ENCODE measurements at places on chromosomes 5 and 9.

- no peak for DNase-seq
Observed at GRCh38 chr5:142221091-142221860, 103.5 kb downstream of the SPRY4 start.

DNA sequence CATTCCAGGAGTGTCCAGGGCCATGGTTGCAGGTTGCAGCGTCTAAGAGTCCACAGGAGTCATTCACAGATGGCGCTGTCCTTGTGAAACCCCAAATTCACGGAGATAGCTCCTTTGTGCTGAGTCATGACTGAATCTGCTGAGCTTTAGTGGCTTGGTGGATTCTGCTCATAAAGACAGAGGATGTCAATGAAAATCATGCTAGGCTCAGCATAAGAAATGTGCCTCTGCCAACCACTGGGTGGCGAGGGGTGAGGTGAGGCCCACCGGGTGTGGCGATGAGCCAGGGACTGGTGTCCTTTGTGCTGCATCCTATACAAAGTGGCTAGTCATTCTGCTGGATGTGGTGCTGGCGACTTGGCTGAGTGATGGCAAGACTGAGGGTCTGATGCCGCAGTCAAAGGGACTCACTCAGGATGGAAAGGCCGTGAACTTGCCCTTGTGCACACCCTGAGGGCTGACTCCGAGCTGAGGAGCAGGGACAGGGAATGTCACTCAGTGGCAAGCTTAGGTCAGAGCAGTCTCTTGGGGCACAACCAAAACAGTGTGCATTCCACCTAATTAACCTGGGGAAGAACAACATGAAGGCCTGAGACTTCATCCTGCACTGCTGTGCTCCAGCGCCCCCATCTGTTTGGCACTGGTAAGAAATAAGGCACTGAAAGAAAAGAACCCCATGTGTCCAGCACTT lies 71.5 kb downstream of the DAP start:
- no peak for DNase-seq

DNA sequence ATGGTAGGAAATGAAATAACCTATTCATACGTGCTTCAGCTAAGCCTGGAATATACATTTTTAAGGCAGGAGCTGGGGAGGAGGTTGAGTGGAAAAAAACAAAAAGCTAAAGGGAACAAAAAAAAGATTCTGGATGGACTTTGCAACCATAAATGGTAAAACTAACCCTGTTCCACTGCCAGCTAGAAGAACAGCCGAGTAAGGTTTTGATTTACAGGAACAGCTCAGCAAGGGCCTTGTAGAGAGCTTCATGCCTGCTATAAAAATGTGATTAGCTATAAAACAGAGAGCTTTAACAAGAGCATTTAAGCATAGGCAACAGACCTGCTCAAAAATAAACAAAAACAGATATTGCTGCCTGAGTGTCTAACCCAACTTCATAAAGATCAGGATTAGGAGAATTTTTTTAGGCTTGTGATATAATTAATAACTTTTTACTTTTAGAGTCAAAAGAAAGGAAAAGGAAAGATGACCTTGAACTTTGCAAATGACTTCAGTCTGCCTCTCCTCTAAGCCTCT lies 194.8 kb downstream of the FBXL7 start:
- DNase-seq = no peak

DNA sequence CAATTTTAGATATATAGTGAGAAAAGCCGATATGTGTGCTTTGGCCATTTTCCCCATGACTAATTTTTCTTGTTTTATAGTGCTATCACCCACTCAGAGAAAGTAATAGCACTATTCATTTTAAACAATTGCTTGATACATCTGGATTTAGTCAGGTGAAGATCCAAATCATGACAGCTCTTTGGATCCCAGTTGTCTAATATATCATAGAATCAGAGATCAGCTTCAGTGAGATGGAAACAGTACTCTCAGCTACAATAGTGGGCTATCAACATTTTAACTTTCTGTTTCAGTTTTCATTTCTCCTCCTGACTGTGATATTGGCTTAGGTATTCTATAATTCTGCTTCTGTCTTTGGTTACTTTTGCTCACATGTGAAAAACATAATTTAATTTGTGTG lies 38.7 kb downstream of the VCAN start:
- DNase-seq = no peak

GRCh38 chr5:67416133-67416937 lies 219.7 kb upstream of the CD180 start:
- DNase-seq = no peak

- DNase-seq = no peak
Observed at GRCh38 chr9:31740705-31741104, 643.7 kb upstream of the ACO1 start.

DNA sequence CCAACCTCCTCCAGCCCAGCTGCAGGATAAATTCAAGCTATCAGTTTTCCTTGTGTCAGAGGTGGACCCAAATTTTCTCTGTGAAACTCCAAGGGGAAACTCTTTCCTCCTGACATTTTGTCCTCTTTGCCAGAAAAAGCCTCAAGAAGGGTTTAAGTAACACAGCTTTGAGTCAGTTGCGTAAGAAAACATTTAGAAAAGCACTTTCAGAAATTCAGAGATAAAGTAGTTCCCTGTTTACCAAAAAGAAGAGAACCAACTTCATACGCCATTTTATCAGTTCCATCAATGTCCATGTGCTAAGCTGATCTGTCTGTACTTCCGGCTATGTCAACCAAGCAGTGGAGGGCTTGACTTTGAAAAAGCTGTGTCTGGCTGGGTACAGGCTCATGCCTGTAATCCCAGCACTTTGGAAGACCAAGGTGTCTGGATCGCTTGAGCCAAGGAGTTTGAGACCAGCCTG lies 19.9 kb upstream of the SUSD1 start:
- DNase-seq = no peak

DNA sequence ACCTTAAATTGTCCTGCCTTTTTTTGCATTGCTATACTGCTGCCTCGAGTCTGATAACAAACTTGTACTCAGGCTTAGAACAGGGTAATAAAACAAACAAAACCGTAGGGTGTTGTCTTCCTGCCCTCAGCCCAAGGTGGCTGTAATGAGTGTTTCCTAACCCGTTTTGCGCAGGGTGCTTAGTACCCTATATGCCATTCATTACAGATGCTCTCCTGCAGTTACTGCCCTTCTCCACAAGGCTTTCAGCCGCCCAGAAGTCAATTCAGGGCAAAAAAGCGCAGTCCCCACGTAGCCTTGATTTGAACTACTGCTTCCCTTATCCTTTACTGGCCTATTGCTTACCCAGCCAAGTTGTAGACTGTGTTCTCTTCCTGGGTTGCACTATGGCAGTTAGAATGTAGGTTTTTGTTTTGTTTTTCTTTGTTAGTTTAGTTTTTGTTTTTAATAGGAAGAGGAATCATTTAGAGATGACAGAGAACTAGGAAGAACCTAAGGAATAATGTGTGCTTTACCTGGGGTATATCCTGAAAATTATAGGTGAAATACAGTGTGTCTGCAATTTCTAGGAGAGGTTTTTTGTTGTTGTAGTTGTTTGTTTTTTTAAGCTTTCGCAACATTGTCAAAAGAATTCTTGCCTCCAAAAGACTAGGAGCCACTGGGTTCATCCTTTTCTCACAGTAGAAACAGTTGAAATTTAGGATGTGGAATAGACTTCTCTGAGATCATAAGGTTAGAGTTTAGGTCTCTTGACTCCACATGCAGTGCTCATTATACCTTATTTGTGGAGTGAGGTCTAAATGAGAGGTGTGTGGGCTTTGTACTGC lies 1.3 kb downstream of the HMGXB3 start:
- DNase-seq = no peak

DNA sequence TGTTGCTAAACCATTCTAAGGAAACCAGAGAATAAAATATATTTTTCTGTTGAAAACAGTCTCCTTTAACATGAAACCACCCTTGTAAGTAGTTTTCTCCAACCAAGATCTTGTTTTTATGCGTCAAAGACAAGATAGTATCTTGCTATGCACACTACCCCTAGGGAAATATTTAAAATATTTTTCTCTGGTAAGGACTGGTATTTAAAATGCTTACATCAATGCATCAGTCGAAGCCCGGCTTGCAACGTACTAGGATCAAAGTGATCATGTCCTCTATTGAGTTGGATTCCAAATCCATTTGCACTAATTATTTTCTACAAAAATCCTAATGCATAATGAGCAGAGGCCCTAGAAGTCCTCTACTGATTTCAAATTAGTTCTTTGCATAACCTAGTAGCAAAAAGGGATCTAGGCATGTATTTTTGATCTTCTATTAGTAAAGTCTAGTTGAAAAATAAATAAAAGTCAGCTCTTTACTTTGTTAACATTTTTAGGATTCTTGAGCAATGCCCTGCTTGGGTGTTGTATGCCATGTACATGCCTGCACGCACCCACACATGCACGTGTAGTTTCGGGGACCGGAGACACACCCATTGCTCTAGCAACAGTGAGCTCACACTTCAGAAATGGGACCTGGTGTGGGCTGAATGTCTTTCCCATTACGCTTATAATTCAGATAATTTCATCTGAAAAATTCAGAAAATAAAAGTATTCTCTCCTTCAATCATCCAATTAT lies 165.0 kb upstream of the GPR151 start:
- no peak for DNase-seq

- no peak for DNase-seq
Observed at GRCh38 chr5:74976651-74977050, 75.7 kb downstream of the GCNT4 start.

DNA sequence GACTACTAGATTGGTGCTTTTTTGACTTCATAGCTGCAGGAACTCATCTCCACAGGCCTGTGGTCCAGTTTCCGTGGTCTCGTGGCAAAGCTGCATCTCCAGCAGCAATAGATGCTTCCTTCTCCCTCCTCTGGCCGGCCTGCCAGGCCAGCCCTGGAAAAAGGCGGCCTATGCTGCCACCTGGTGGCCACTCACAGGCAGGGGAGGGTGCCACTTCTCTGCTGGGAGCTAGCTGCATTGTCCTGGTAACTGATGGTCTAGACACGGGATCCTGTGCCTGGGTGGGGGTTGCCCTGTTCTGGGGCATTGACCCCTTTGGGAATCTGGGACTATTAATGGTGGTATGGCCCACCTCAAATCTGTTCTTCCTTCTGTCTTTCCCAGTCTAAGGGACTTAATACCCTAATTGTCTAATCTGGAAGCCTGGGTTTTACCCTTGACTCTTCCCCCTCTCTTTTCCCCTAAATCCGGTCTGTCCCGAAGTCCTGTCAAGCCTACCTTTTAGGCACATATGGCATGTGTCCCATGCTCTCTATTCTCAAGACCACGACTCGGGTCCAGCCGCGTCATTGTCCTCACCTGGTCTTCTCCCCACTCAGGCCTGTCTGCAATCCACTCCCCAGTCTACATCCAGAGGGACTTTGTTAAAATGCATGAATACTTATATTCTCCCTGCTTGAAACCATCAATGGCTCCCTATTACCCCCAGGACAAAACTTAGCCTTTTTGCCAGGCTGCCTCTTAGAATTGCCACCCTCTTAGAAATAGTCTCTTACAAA lies 20.1 kb upstream of the PTGS1 start:
- DNase-seq = no peak

GRCh38 chr5:177307544-177308363 lies 3.9 kb downstream of the MXD3 start:
- DNase-seq = no peak

DNA sequence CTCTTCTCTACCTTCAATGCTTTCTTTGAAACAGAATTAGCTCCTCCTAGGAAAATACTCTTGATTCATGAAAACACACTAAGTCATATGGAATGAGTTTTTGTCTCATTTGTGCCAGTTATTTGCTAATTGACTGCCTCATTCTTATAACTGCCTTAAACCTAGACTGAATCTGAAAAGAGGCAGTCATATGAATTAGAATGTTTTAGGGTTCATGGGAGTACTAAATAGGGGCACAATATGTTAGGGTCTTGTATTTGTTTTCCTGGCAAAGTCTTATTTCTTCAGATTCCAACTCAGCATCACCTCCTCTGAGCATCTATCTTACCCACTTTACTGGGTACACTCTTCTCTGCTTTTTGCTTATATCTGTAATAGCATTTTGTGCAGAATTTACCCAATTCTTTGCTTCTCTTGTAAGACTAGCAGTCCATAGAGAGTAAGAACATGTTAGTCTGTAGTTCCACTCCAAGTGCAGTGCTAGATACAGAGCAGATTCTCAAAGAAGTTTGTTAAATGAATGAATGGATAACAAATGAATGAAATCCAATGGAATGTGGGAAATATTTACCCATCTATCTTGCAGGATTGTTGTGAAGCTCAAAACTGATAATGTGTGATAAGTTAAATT lies 43.9 kb upstream of the ALDH1A1 start:
- DNase-seq = no peak

DNA sequence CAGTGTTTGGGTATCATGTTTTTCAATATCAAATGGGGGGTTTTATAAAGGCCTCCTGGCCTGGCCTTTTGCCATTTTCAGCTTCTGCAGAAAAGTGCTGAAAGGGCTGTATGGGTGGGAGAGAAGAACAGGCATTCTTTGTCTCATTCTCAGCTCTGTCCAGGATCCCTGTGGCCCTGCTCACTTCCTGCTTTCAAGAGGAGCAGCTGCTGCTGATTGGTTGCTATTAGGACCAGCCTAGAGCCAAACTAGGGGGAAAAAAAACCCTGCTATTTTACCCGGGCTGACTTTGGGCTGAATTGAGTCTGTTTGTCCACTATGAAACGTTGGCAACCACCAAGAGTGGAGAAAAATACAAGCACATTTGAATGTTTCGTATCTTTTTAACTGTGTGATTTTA lies 117.1 kb downstream of the CMYA5 start:
- no peak for DNase-seq

- no peak for DNase-seq
Observed at GRCh38 chr9:137252555-137253506, 1.7 kb downstream of the STPG3 start.

DNA sequence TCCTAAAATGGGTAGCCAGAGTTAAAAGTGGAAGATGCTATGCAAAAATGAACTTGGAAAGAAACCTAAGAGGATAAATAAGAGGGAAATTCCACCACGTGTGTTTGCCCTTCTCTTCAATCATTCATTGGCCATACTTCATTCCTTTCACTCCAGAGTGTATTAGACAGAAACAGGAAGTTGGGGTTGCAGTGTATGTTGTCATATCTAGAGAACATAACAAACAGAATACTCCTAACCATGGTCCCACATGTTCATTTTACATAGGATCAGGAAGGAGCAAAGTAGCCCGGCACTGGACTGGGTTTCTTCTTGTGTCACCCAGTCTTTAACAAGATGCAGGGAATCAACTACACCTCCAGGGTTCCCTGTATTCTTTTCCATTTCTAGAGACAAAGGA lies 7.6 kb upstream of the GPBP1 start:
- no peak for DNase-seq

DNA sequence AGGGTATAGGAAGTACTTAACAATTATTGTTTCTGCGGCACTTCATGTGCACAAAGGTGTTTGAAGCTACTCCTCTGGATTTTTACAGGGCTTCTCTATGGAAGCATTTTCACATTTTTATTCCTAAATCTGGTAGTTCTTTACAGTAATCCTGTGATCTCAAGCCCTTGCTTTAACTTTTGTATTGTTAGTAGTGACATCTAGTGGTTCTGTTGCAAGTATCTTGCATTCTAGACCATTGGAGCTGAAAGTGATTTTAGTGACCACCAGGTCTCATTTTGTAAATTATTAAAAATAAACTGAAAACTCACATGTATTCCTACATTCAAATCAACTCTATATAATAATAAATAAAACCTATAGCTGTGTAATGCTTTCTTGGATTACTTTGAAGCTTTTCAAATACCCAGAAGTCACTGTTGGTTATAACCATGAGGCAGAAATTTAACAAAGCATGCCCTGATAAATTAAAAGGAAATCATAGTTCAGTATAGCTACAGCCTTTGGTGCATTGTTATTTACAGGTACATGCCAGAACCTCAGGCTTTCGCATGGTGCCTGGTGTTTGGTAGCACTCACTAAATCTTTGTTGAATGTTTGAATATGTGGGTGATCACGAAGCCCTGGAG lies 18.9 kb downstream of the RPS23 start:
- no peak for DNase-seq

- no peak for DNase-seq
Observed at GRCh38 chr5:115069087-115069968, 100.4 kb downstream of the TRIM36 start.
